ENCODE measurements at places on chromosomes 1 and 21. TPM values are rescaled to one million over a fixed set of nuclear protein-coding genes. Genes with fewer than 3 reads are reported as not detected.

The CFAP126 gene
- total RNA-seq, result not detected

The BARHL2 gene
- total RNA-seq, result not detected

The DMBX1 gene
- total RNA-seq, result not detected

The MTARC1 gene
- total RNA-seq, result 2.2 TPM

The MRPS6 gene
- total RNA-seq, result 17.8 TPM

The C4BPA gene
- total RNA-seq, result not detected

The S100A1 gene
- total RNA-seq, result not detected

The CRP gene
- total RNA-seq, result 3.8 TPM

The KIF2C gene
- total RNA-seq, result 0.53 TPM

The SPRR2F gene
- not detected for total RNA-seq

The VAV3 gene
- 0.64 TPM for total RNA-seq

The BNIPL gene
- not detected for total RNA-seq

The SERTAD4 gene
- 4.0 TPM for total RNA-seq

Data from ascending aorta (tissue), 2 donors.